ENCODE measurements at places on chromosomes 7 and 10.

DNA sequence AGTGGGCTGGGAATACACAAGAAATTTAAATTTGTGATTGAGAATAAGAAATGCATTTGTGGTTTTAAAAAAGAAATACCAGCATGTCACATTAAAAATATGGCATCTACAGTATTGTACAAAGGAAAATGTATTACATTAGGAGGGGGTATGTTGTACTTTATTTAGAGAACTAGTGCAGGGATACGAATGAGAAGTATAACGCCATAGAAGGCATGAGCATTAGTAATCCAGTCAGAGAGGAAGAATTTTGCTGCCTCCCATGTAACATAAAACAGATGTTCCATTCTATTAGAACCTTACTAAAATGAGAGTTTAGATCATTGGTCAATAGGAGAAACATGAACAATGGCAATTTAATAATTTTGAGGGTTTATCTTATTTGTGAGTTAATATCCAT lies 182.2 kb downstream of the ADK start:
- no peak overlapping the region for H3K4me3 ChIP-seq
- DNase-seq: no peak
- no peaks in the 10 kb centered on the region for H3K27me3 ChIP-seq

DNA sequence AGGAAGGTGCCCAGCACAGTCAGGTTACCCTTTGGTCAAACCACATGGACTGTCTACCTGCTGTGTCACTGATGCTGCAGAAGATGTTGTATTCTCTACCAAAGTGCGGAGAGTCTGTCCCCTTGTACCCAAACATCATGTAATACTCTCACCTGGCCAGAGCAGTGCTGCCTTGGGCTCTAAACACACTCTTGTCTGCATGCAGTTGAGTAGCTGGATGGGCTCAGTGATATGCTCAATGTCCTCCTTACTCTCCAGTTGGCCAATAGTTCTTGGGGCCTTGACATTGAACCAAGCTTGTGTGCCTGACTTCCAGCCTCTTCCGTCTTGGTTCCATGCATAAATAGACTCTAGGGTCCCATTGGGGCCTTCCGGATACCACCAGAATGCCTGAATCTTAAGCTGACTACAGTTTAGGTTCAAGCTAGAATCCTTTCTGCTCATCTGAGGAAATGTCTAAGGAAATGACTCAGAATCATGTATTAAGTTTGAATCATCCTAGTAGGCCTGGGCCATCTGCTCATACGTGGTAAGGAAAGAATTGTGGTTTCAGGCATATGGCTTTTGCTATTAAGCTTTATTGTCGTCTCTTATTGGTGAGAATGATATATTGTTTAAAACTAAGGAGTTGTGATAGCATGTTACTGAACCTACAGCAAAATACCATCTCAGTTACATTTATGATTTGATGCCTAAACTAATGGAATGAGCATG lies 118.0 kb downstream of the OTUD1 start:
- no peak for DNase-seq
- no peak overlapping the region for H3K4me3 ChIP-seq
- no peaks in the 10 kb centered on the region for H3K36me3 ChIP-seq
- no peaks in the 10 kb centered on the region for H3K27me3 ChIP-seq

GRCh38 chr7:46369933-46370654 lies 449.0 kb upstream of the IGFBP3 start:
- peak; percentile 11 for DNase-seq
- no peaks in the 10 kb centered on the region for H3K4me1 ChIP-seq
- H3K4me3 ChIP-seq: no peak overlapping the region
- H3K27me3 ChIP-seq: no peaks in the 10 kb centered on the region

DNA sequence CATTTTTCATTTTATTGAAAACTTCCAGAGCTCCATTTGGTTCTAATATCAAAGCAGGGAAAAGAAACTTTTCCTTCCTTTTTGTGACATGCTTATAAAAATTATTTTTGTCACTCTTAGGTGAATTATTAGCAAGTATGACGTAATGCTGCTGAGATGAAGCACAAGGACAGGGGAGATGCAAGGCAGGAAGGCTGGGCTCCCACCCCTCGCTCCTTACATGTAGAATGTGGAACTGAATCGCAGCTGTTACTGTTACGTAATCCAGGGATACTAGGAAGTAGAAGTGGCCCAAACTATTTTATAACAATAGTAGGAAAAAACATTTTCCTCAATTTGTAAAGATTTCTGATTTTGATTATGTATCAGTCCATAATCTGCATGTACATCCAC lies 17.1 kb upstream of the GTPBP4 start:
- no peaks in the 10 kb centered on the region for H3K27me3 ChIP-seq
- H3K4me1 ChIP-seq: peaks cover 15% of the 10 kb centered on the region
- H3K36me3 ChIP-seq: no peaks in the 10 kb centered on the region
